ENCODE measurements at places on chromosomes 7 and 10.

- DNase-seq: no peak
Observed at GRCh38 chr10:112349521-112350085, 24.3 kb upstream of the ACSL5 start.

DNA sequence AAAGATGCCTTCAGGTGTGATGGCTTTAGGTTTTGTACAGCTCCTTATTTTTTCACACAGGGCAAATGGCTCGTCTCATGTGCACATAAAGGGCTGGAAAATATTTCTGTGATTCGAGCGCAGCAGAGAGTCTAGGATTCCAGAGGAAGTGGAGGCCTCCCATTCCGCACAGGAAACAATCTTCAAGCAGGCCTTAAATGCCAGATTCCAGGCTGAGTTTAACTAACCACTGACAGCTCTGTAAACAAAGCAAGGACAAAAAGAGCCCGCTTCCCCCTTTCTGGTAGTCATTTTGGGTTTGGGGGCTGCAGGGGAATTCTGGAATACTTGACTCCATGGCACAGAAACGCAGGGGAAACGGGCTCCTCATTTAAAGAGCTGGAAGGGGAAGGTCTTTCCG is 87.2 kb downstream of the CALD1 start:
- no peak for DNase-seq

DNA sequence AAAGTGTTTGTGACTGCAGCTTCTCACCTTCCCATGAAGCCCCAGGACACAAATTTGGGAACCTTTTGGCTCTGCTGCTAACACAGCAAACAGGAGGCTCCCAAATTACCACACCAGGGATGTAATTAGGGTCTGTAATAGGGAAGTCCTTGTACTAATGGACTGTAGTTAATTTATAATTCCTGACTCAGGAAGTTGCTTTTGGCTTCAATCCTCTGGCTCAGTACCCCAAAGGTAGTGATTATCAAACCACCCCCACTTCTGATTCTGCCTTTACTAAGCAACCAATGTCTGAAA is 3.8 kb upstream of the MALSU1 start:
- DNase-seq: no peak

DNA sequence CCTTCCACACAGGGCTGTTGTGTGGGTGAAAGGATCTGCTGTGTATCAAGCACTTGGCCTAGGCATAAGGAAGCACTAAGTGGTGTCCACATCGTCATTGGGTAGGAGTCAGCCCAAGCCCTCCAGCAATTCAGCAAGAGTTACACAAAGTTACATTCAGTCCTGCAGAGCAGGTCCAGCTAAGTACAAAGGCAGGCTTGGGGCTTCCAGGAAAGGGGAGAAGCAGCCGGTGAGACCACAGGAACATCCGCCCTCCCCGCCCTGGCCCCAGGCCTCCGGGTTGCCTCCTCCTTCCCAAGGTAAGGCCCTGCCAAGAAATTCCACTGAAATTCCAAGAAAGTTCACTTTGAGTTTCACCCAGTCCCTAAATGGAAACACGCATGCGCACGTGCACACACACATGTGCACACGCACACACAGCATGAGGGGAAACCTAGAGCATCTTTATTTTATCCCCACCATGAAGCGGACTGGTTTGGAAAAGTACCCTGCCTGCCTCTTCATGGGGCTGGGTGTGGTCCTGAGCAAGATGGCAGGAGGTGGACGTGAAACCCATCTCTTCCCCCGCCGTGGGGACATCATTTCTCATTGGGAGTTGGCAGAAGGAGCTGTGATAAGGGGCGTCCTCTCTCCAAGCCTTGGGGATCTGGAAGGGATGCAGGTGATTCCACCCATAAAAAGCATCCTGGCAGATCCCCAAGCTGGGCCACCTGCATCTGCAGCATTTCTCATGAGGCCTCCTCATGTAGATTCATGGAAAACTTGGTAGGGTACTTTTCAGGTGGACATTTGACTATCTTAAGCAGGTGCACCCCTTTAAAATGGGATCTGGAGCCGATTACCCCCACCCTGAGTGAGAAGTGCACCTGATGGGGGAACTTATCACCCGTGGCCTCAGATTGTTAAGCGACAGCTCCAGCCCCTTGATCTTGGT is 69.1 kb upstream of the NANOS1 start:
- no peak for DNase-seq

- no peak for DNase-seq
Observed at GRCh38 chr10:113094114-113094486, 144.1 kb downstream of the TCF7L2 start.

DNA sequence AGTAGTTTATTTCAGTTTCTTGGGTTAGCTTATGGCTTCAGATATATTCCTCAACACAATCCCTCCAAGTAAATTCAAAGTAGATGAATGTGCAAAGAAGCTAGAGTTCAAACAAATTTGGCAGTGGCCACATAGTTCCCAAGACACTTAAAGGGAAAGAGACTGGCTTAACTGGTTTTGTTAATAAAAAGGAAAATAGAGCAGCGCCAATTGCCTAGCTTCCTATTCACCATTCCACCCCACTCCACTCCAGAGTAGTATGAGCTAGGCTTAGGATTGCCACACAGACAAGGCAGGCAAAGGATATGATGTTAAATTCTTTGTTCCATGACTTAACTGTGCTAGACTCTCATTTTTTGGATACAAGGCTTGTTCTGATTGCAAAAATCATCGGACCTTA is 2.0 kb downstream of the XRCC2 start:
- DNase-seq: no peak

DNA sequence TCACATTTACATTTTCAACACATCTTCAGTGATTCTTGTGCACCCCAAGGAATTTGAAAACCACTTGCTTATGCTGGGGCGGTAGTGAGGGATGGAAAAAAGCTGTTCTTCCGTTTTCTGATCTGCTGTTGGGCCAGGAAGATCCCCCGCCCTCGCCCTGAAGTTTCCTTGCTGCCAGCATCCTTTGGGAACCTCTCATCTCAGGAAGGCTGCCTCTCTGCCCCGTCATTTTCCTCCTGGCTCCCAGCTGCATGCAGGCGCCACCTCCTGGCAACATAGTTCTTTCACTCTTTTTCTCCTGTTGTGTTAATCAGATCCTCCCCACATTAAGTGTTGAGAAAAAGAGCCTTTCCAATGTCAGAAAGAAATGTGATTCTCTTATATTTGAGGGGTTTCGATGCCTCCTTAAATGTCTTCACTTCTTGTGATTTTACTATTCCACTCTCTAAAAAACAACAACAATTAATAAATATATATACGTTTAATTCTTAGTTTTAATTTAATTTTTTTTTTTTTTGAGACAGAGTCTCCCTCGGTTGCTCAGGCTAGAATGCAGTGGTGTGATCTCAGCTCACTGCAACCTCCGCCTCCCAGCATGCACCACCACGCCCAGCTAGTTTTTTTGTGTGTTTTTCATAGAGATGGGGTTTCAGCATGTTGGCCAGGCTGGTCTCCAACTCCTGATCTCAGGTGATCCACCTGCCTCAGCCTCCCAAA is 122.9 kb downstream of the RALA start:
- DNase-seq: peak; percentile 30

GRCh38 chr7:130874071-130874915 is 140.3 kb upstream of the KLF14 start:
- DNase-seq: no peak

- DNase-seq: no peak
Observed at GRCh38 chr10:8616166-8616565, 561.7 kb downstream of the GATA3 start.

DNA sequence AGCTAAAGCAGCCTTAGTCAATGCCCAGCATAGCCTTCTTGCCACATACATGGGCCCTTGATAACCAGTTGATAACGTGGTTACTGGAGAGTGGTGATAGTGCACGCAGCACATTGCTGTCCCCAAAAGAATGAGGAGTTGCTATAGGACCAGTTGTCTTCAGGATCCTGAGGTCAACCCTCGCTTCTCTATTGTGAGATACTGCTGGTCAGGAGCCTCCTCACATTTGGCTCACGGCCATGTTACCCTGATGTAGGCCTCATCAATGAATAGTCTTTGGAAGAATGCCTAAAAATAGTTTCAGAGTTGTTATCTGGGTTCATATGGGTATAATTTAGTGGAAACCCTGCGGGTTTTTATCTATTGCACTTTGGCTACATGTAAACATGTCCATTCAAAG is 230.7 kb downstream of the VTI1A start:
- no peak for DNase-seq

GRCh38 chr10:17023386-17024298 is 106.0 kb downstream of the CUBN start:
- DNase-seq: peak; percentile 43

GRCh38 chr10:4080225-4080805 is 295.3 kb upstream of the KLF6 start:
- DNase-seq: no peak

DNA sequence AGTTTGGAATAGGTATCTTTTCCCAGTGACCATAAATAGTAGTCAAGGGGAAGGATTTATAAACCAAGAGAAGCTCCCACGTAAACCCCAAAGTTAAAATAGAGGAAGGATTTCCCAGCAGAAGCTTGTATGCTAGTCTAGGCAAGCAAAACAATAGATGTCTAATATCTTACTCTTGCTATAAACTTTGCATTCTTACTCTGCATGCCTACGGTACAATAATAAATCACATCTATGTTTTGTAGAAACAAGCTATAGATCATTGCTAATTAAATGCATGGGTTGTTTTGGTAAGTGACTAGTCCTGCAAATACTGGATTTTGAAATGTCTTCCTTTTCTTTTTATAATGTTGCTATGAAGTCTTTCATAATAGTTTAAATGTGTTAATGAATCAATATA is 585.5 kb downstream of the INHBA start:
- DNase-seq: no peak

- no peak for DNase-seq
Observed at GRCh38 chr10:6333086-6333485, 130.4 kb downstream of the PFKFB3 start.

GRCh38 chr10:93288679-93289634 is 193.2 kb downstream of the MYOF start:
- DNase-seq: peak; percentile 1

DNA sequence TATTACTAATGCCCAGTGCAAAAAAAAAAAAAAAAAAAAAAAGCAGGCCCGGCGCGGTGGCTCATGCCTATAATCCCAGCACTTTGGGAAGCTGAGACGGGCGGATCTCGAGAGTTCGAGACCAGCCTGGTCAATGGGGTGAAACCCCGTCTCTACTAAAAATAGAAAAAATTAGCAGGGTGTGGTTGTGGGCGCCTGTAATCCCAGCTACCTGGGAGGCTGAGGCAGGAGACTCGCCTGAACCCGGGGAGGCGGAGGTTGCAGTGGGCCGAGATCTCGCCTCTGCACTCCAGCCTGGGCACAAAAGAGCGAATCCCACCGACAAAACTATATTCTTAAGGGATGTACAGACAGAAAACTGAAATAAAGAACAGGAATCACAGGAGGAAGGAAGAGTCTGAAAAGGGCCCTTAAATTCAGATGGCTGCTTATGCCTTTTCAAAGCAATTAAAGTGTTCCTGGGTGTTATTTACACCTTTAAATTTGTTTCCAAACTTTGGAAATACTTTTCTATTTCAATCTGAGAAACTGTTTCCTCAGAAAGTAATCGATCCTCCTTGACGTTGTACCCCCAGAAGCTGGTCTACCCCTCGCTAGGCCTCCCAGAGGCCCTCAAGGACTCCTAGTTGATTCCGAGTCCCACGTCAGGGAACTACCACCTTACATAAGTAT is 2.0 kb upstream of the KMT2E start:
- DNase-seq: no peak

DNA sequence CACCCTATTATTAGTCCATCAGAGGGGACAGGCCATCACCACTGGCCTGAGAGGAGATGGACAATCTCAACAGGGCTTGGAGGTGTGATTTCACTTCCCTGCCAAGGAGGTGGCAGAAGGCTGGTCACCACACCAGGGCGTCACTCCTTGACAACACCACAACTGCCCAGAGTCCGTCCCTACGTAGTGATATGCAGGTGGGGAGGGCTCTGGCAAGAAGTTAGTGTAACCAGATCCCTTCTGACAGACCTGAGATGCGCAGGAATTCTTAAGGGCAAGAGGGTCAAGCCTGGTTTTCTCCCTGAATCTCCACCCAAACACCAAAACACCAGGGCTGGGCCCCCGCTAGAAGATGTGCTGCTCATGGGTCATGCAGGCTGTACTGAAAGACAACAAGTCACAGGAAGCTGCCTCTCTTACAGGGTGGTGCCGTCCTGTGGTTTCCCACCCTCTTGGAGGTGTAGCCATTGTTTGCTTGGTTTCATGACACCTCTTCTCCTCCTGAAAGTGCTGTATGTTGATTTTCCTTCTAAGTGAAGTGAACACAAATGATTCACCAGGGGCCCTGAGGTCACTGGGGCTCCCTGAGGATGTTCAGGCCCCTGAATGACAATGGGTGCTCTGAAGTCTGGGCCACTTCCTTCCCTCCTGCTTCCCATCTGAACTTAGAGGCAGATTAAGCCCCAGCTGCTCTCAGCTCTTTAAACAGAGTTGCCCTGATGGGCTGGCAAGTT is 27.1 kb downstream of the ATXN7L1 start:
- DNase-seq: peak; percentile 56

- DNase-seq: no peak
Observed at GRCh38 chr7:101589976-101590662, 39.0 kb downstream of the MYL10 start.

GRCh38 chr10:13669182-13669855 is 82.6 kb downstream of the PRPF18 start:
- DNase-seq: no peak

DNA sequence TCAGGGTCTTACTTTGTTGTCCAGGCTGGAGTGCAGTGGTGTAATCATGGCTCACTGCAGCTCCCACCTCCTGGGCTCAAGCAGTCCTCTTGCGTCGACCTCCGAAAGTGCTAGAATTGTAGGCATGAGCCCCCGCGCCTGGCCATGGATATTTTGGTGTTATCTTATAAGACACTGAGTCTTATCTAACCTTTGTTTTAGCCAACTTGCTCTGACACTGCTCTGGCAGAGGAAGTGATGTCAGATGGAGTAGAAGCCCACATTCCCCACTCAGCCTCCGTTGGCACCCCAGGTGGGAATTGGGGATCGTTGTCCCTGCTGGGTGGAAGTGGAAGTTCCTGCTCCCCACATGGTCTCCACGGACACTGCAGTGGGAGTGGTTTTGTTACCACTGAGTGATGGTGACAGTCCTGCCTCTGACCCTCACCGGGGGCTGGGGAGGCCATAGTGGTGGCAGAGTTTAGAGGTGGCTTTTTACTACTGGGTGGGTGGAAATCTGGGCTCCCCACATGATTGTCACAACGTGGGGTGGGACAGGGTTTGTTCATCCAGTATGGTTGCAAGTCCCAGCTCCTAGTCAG is 98.9 kb downstream of the ANKRD61 start:
- DNase-seq: no peak

DNA sequence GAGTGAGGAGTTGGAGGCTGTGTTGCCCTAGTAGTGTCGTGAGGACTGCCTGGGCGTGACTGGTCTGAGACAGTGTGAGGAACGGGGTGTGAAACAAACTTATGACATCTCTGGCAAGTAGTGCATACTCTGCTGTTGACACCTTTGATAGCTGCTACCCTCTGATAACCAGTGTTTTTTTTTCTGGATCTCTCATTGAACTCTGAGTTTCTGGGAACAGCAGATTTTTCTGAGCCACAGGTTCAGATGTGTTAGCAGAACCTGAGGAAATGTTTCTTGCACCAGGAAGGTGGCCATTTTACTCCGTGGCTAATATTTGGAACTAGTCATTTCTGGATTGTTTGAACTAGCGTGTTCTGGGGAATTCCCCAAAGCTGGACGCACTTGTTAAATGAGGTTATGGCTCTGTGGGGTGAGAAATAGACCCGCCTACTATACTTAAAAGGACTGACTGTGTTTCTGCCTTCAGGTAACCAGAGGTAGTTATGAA is 52.9 kb downstream of the AUTS2 start:
- no peak for DNase-seq

GRCh38 chr7:100679927-100680575 is 6.5 kb downstream of the GNB2 start:
- DNase-seq: no peak

GRCh38 chr10:95181726-95182125 is 12.3 kb upstream of the ACSM6 start:
- no peak for DNase-seq

All from stimulated activated CD8-positive, alpha-beta memory T cell treated with anti-CD3 and anti-CD28 coated beads, Interleukin-12 subunit alpha, Interleukin-12 subunit beta, amount 100 ng/mL, for 4 hours (primary cell).